Activated CD4-positive, alpha-beta T cell treated with anti-CD3 and anti-CD28 coated beads, Interleukin-2, amount 50 U/mL, for 24 hours (primary cell): ENCODE measurements at places on chromosomes 7 and 10.

- no peak for DNase-seq
Measured at GRCh38 chr10:63169624-63170023, 36.5 kb downstream of the NRBF2 start.

GRCh38 chr10:70828923-70829322 lies 13.2 kb downstream of the SGPL1 start:
- DNase-seq, result no peak

GRCh38 chr7:46525876-46526275 lies 604.8 kb upstream of the IGFBP3 start:
- no peak for DNase-seq

DNA sequence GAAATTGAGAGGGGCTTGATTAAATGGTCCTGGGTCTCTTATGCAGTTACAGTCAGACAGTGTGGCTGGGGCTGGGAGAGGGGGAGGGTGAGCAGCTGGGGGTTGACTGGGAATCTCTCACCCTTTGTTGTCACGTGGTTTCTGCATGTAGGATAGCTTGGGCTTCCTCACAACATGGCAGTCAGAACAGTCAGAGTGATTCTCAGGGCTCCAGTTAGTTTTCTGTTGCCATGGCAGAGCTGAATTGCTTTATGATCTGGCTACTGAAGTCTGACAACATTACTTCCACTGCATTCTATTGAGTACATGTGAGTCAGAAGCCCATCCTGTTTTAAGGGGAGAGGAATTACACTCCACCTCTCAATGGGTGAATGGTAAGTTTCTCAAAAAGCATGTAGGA lies 102.7 kb downstream of the WDR11 start:
- no peak for DNase-seq

DNA sequence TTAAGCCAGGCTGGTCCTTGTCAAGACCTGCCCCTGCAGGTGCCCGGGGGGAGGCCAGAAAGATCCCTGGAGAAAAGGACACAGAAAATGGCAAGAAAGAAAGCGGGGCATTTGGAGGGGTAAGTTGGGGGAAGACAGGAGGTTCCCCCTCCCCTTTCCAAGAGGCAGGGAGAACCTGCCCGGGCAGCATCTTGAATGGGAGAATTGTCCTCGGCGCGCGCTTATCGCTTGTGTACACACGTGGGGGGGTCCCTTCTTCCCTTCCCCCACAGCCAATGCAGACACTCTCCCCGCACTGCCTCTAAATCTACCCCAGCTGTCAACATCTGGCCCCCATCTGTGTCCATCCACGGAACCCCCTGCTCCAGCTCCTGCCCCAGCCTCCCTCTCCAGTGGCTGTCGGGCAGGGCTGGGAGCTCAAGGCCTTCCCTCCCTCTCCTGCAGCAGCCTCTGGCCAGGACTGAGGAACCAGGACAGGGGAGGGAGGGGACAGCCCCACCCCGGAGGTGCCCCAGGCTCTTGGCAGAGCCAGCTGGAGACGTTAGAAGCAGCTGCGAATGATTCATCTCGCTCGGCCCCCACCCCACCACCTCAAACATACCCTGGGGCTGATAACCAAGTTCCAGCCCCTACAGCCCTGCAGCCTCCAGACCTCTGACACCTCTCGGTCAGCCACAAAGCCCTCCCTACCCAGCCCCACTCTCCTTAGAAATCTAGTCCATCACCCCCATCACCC lies 25.3 kb downstream of the EPHB4 start:
- DNase-seq, result no peak

GRCh38 chr7:31702354-31702753 lies 15.3 kb downstream of the PPP1R17 start:
- no peak for DNase-seq

GRCh38 chr10:104268713-104269645 lies at the start of gene GSTO2:
TSS of gene GSTO2 (plus strand) at chr10:104269184. CDS start at chr10:104274916, 5,732 bp downstream.
- peak; percentile 97 for DNase-seq

DNA sequence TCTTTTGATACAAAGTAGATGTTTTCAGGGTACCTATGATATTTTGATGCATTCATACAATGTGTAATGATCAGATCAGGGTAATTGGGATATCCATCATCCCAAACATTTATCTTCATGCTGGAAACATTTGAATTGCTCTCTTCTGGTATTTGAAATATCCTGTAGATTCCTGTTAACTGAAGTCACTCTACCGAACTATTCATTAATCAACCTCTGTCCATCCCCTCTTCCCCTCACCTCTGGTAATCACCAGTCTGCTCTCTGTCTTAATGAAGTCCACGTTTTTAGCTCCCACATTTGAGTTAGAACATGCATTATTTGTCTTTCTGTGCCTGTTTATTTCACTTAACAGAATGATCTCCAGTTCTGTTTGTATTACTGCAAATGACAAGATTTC lies 11.3 kb downstream of the MTG1 start:
- no peak for DNase-seq

- DNase-seq, result peak; percentile 50
Measured at GRCh38 chr7:87216701-87217508, 2.6 kb downstream of the TMEM243 start.

- no peak for DNase-seq
Measured at GRCh38 chr7:100517305-100517704, 21.7 kb upstream of the AGFG2 start.

DNA sequence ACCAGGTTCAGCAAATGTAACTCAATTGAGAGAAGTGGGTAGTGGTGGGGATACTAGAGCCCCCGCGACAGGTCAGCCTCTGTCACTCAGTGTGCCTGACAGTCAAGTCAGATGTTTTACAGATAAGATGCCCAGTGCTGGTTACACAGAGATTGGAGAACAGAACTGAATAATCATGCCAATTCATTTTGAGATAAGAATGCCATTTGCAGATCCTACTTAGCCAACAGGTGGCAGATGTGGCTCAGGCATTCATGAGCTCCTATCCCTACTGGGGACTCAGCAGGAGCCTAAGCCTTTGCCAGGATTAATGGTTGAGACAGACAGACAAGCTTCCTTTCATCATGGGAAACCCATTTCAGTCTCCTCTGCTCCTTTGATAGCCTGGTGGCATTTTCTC lies 137.8 kb downstream of the MAPK8 start:
- DNase-seq, result no peak

GRCh38 chr7:99499371-99499720 lies 735 bp downstream of the ZNF394 start:
- DNase-seq, result no peak

GRCh38 chr10:24701447-24701846 lies 22.2 kb downstream of the ARHGAP21 start:
- no peak for DNase-seq

DNA sequence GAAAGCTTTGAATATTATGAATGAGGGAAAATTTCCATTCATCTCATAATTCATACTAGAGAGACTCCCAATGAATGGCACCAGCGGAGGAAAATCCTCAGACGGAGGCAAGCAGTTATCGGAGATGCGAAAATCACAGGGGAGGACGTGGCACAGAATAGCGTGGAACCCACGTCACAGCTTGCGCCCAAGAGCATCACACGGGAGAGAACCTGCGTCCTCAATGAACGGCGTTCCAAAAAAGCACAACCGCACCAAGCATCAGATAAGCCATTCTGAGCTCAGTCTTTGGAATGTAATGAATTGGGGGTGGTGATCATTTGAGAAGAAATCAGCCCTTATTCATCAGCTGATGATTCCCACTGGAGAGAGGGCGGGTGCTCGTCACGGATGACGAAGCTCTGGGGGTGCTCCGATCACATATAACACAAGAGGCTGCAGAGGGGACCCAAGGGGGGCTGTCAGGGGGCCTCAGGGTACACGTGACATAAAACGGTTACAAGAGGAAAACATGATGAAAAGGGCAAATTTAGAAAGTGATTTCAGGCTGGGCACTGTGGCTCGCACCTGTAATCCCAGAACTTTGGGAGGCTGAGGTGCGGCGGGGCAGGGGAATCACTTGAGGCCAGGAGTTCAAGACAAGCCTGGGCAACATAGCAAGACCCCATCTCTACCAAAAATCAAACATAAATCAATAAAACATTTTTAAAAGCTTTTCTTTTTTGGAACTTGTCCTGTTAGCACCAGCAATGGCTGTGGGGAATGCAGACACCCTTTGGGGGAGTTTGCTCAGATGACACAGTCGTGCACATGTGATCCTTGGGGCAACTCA lies 33.8 kb upstream of the FIS1 start:
- no peak for DNase-seq

GRCh38 chr7:93690021-93690420 lies 115.5 kb upstream of the CALCR start:
- no peak for DNase-seq

DNA sequence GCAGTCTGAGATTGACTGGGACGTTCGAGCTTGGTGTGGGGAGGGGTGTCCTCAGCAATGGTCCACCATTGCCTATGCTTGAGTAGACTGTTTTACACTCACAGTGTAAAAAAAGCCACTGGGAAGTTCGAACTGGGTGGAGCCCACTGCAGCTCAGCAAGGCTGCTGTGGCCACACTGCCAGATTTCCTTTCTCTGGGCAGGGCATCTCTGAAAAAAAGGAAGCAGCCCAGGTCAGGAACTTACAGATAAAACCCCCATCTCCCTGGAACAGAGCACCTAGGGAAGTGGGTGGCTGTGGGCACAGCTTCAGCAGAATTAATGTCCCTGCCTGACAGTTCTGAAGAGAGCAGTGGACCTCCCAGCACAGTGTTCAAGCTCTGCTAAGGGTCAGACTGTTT lies 80.3 kb downstream of the BICC1 start:
- DNase-seq, result no peak

DNA sequence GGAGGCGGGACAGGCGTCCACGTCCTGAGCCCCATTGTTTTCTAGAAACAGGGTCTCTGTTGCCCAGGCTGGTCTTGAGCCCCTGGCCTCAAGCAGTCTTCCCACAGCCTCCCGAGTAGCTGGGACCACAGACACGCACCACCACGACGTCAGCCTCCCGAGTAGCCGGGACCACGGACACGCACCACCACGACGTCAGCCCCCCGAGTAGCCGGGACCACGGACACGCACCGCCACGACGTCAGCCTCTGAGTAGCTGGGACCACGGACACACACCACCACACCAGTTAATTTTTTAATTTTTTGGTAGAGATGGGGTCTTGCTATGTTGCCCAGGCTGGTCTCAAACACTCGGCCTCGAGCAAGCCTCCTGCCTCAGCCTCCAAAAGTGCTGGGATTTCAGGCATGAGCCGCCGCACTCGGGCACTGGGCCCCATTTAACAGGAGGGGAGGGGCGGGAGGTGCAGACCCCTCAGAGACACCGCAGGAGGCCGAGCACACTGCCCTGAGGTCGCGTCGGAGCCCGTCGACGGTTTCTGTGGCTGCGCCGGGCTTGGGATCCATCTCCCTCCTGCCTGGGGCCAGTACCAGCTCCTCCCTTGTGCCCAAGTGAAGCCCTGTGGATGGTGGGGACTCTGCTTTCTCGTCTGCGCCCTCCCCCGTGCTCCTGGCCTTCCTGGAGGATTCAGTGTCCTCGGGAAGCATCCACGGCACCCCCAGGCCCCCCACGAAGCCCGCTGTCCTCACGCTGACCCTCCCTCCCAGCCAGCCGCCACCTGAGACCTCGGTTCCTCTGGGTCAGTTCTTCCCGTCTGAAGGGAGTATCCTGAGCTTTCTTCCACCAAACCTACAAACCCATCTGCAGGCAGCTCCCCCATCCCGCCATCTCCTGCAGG lies 13.0 kb downstream of the FAM20C start:
- DNase-seq, result no peak

- DNase-seq, result no peak
Measured at GRCh38 chr7:10146271-10146670, 827.4 kb upstream of the PHF14 start.

- DNase-seq, result no peak
Measured at GRCh38 chr7:143437578-143437977, 5.7 kb upstream of the TAS2R60 start.

DNA sequence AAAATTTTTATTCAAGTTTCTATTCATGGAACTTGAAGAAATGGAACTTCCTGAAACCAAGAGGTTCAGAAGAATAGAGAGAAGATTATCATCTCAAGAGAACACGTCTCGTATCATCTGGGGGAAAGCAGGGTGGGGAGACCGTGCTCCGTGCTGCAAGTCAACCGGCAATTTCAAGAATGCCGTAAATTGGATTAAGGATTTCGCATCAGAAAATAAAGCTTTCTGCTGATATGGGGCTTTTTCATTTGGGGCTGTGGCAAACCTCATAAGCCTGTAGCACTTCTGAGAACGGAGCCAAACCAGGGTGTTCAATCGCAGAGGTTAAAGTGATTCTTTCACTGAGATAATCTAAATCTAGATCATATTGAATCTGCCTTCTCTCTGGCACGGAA lies 150.1 kb upstream of the NPS start:
- DNase-seq, result no peak

GRCh38 chr7:11428877-11429581 lies 403.0 kb downstream of the THSD7A start:
- no peak for DNase-seq

DNA sequence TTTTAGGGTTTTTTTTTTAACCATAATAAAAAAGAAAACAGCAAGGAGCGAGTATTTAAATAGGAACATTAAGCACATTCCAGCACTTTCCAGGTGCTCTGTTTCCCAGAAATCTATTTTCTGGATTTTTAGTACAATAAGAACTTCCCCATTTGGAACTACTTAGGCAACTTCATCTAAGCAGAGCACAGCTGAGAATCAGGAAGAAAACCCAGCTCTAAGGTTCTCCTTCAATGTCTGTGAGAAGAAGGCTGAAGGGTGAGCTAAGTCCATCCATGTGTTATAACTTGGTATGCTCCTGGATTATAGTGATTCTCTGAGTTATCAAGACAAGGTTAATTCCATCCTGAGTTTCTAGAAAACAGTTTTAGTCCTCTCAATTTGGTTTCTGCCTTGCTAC lies 181.9 kb downstream of the CYP26A1 start:
- no peak for DNase-seq

GRCh38 chr10:124153023-124153826 lies 59.8 kb upstream of the CHST15 start:
- peak; percentile 31 for DNase-seq

DNA sequence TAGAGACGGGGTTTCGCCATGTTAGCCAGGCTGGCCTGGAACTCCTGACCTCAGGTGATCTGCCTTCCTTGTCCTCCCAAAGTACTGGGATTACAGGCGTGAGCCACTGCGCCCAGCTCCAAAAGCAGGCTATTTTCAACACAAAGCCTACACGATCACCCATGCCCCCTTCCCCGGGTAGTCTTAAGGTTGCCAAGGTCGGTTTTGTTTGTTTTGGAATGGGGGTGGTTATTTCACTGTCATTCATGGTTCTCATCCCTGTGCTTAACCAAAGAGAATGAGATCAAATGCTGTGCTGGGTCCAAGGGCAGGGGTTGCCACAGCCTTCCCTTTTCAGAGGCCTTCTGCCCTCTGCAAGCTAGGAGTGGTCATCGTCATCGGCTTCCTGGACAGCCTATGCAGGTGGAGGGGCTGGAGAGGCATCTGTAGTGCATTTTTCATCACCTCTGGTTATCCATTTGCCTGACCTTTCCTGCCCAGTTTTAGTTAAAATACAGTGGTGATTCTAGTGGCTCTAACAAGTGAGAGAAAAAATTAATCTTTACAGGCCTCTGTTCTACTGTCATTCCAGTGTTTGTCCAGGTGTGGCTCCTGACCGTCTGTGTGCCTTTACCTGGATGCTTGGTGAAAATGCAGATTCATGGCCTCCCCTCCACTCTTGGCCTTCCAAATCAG lies 11.4 kb downstream of the BLVRA start:
- DNase-seq, result no peak

- DNase-seq, result no peak
Measured at GRCh38 chr7:134732728-134733127, 46.7 kb upstream of the CALD1 start.
